ENCODE measurements at places on chromosomes 7 and 10.

DNA sequence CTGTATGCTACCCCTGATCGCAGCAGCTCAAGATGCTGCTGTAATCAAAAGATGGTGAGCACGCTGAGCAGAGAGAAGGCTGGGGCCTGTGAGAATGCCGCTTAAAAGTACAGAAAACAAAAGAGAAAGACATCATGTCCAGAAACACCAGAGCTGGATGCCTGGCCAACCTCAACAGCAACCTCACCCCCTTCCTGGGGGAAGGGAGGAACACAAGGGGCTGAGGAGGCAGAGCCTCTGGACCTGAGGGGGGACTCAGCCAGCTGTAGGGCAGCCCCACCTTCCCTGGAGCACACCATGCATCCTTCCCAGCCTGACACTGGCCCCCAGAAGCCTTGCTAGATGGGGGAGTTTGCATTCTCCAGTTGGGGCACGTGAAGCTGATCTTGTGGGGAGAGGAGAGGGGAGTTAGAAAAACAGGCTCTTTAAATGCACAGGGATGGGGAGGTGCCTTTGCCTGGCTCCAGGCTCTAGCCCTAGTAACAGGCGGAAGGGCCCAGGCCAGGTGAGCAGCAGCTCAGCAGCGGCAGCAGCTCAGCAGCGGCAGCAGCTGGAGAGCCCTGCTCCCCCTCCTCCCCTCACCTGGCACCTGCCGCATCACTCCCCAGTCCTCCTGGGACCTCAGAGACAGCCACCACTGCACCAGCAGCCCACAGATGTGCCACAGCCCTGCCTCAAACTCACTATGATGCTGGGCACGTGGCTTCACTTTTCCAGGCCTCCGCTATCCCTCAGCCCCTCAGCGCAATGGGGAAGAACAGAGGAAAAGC, 156.3 kb downstream of the NEURL1 start:
- no peak for DNase-seq

DNA sequence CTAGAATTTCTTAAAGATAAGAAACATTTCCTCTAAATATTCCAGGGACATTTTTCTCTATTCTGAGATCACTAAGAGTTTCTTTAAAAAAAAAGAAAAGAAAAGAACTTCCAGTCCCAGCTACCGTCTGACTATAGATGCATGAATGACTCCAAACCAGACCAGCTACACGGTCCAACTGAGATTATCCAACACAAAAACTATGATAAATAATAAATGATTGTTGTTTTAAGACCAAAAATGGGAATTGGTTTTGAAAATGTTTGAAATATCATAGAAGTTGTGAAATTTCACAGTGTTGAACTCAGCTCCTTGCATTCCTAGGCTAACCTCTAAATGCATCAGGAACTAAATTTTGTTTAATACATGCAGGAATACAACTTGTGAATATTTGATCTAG, 1619.6 kb upstream of the LRRTM3 start:
- no peak for DNase-seq

- no peak for DNase-seq
These were observed 23.5 kb downstream of the SGCE start for GRCh38 chr7:94632338-94633013.

DNA sequence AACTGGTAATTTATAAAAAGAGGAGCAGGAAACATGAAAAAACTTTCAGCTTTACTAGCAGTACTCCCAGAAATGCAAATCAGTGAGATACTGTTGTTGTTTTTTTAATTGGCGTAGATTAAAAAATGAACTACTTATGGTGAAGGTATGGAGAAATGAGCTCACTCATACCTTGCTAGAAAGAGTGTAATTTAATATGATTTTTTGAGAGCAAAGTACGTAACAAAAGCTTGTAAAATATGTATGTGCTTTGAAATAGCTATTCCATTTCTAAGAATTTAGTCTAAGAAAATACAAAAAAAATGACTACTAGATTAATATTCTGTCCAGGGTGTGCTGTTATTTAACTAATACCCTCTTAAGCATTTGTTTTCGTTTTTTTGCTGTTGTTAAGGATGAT, 5.5 kb downstream of the CUL1 start:
- DNase-seq, result no peak

DNA sequence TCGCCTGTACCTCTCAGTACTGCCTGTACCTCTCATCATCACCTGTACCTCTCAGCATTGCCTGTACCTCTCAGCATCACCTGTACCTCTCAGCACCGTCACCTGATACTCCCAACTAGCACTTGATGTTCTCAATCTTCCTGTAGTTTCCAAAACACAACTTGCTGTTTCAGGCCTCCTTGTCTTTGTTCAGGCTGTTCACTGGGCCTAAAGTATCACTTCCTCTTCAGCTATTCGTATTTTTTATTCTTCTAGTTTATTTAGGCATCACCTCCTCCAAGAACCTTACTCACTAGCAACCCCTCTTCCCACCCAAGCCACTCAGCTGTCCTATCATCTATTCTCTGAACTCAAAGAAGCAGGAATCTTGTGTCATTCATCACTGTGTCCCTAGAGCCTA, 24.1 kb downstream of the OR6B1 start:
- DNase-seq, result no peak

- DNase-seq, result peak; percentile 27
These were observed 97.9 kb upstream of the KLF14 start for GRCh38 chr7:130831817-130832481.

GRCh38 chr7:22202141-22202540, 154.8 kb downstream of the RAPGEF5 start:
- no peak for DNase-seq

GRCh38 chr10:103640436-103641181, 147.1 kb downstream of the NEURL1 start:
- DNase-seq, result peak; percentile 47

DNA sequence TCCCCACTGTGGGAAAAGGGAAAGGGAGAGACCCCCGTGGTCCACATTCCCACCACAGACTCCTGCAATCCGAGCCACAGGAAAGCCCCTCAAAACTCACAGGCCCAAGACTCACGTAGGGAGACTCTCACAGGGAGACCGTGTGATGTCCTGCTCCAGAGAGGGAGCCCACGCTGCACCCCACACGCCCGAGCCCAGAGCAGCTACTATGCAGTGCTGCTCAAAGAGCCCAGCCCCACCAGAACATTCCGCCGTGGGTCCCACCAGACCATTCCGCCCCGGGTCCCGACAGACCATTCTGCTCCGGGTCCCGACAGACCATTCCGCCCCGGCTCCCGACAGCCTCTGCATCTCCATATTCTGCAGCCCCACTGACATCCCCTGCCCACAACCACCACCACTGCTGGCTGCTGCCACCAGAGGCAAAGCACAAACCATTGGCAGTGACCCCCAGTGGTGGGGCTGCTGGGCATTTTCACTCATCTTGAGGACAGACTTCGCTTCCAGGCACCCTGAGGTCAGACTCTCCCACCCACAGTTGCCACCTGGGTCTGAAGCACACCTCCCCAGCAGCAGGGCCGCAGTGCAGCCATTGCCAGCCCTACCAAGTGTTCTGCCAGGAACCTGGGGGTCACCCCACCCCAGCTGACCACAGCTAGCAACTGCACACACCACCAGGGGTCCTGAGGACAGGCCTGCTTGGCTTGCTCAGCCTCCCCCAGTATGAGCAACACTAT, 625.4 kb upstream of the FOXK1 start:
- DNase-seq, result no peak

DNA sequence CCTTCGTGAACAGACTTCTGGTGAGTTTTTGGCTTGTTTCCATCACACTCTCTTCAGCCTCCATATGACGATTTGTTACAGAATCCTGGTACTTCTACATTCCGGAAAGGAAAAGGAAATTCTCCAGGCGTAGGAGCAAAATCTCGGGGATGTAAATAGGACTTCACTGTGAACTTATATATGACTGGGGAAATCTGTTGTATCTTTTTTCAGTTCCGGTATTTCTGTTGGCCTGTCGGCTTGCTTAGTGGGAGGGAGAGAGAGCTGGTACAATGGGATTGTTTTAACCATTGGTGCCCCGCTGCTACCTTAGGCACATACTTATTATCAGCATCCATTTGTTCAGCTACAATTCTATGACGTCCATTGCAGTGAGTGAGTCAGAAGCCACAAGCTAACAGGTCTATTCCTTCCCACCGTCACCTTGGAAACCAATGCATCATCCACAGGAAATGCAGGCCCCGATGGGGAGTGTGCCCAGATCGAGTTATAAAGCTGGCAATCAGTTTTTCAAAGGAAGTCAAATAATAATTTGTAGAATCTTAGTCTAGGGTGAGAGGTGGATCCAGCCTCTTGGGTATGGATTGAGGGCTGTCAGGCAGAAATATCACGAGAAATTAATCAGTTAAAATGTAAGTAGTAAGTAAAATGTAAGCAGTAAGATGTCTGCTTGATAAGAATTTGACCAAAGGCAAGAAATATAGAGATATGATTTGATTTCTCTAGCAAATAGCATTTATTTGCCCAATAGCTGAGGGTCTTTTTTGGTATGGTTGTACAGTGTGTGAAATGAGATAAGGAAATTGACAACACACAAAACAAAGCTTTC, 92.0 kb upstream of the MKLN1 start:
- DNase-seq, result no peak

GRCh38 chr10:62764011-62764410, 40.5 kb upstream of the ADO start:
- no peak for DNase-seq

- DNase-seq, result no peak
These were observed 13.5 kb downstream of the ZC3HC1 start for GRCh38 chr7:130037703-130038102.

- no peak for DNase-seq
These were observed 39.2 kb upstream of the COL1A2 start for GRCh38 chr7:94355454-94355853.

GRCh38 chr10:110842326-110842904, 29.3 kb upstream of the PDCD4 start:
- no peak for DNase-seq

DNA sequence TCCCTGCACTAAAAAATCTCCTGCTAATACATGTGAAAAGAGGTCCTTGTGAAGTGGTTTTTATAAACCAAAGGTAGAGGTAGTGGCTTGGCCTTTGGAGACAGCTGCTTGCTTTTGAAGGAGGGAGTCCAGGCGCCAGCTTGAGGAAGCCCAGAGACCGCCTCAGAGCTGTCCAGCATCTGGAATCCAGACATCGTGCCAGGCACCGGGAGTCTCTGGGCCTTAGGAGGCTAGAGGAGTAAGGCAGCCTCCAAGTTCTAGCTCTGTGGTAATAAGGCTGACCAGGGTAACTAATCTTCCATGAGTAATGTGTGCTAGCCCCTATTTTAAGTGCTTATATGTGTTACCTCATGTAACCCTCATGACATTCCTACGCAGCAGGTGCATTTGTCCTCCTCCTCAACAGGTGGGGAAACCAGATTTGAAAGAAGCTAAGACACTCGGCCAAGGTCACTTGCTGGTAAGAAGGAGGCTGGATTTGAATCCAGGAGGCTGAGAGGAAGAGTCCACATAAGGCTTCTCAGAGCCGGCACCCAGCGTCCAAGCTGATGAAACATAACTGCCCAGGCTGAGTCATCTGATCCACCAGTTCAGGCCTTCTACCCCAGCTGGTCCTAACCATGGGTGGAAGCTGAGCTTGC, 26.1 kb downstream of the PRLHR start:
- no peak for DNase-seq

DNA sequence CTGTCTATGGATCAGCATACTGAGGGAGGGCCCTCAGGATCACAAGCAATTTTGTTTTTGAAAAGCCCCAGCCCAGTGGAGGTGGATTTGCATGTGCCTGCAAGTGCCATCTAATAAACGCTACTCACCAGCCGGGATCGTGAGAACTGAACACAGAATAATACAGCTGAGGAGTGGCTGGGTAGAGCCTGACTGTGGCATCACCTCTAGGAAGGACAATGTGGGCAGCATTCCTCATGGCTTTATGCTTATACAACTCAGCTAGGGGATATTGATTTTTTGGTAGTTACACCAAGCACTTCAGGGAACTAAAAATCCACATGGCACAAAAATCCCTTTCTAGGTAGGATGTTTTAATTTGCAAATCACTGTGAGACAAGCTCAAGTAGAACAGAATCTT, 72.7 kb upstream of the PALS2 start:
- DNase-seq, result no peak
